ENCODE measurements at places on chromosomes 2 and 18.
A peak's percentile ranks its signal among the peaks of the same experiment; 100 is the strongest.

GRCh38 chr2:71827524-71827901 is 320.1 kb downstream of the CYP26B1 start:
- DNase-seq: no peak

DNA sequence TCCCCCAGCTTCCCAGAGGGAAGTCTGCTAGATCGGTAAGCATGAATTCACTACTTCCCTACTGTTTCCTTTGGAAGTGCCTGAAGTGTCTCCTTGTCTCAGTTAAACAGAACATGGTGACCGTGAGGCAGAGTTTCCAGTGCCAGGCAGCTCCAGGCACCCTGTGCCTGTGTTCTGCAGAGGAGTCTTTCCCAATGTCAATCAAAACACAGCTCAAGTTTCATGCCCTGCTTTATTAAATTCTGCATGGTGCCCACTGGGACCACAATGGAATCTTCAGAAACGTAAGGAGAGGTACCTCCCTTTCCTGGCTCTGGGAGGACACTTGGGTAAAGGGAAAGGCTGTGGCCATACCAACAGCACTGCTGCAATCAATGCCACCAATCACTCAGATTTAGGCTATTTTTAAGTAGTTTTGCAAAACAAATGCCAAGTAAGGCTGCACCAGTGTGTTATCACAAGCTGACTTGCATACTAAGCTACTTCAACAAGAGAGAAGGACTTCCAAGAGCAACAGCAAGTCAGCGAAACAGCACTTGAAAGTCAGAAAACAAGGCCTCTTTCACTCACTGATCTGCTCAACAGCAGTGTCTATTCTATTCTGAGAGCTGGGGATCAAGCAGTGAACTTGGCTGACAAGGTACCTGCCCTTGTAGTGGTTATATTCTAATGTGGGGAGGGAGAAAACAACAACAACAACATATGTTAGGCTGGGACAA is 14.9 kb downstream of the LPIN2 start:
- DNase-seq: no peak

- DNase-seq: peak; percentile 48
These were observed 40.4 kb downstream of the TMEM18 start for GRCh38 chr2:636641-637405.

- DNase-seq: no peak
These were observed 49.4 kb downstream of the PDE1A start for GRCh38 chr2:182377467-182377866.

DNA sequence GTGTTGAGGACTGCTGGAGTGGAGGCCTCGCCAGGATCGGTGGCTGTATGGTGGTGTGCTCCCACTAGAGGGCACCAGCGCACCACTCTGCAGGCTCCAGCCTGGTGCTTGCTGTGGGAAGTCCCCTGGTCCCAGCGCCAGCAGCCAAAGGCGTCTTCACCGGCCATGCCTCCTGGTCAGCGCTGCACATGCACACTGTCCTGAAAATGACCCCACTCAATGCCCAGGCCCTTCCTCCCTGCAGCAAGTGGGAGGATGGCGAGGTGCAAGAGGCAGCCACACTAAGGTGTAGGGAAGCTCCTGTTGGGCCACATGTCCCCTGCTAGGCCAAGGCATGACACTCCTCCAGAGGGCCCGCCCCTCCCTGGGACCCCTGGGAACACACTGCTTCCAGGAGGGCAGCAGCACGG is 136.5 kb downstream of the CTIF start:
- DNase-seq: peak; percentile 69

GRCh38 chr2:96146881-96147592 is 1.8 kb upstream of the DUSP2 start:
- DNase-seq: peak; percentile 29

GRCh38 chr2:157990173-157990572 is 111.5 kb upstream of the UPP2 start:
- DNase-seq: no peak

DNA sequence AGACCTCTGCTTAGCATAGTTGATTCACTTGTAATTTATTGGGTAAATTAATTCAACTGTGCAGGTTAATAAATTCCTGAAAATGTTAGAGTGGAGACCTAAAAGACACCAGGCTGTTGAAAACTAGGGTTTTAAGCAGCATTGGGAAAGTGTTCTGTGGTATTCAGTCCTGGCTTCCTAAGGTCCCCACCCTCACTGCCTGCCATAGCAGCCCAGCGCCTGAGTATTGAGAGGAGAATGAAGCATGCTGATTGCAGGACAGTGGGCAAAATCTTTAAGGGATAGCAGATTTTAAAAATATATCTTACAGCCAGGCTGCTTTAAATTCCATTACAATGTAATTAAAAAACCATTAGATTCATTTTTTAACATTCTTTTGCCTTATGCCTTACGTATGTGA is 20.6 kb downstream of the MEIS1 start:
- no peak for DNase-seq

GRCh38 chr2:21361384-21361783 is 237.6 kb downstream of the TDRD15 start:
- no peak for DNase-seq

DNA sequence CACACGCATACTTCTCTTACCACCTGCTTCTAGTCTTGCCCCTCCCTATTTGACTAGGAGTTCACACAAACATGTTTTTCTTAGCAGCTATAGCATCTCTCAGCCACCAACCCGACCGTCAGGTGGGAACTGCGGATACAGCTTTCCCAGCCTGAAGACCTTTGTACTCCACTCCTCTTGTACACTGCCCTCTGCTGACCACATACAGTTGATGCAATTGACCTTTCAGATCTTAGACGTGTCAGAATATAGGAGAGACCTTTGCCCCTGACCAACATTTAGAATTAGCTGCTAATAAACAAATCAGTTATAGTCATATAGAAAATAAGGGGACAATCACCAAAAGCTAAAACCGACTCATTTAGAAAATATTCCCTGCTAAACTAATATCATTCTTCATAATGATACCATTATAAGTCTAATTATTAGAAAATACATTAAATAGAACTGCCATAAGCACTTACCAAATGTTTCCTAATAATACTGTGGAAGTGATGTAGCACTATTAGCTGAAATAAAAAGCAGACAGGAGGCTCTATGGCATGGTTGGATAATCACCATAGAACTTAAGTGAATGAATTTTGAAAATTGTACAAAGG is 208.4 kb downstream of the RAD51AP2 start:
- DNase-seq: no peak

- DNase-seq: no peak
These were observed 11.3 kb downstream of the GFPT1 start for GRCh38 chr2:69375494-69376353.

- no peak for DNase-seq
These were observed 609.1 kb upstream of the SLC39A10 start for GRCh38 chr2:195047955-195048354.

DNA sequence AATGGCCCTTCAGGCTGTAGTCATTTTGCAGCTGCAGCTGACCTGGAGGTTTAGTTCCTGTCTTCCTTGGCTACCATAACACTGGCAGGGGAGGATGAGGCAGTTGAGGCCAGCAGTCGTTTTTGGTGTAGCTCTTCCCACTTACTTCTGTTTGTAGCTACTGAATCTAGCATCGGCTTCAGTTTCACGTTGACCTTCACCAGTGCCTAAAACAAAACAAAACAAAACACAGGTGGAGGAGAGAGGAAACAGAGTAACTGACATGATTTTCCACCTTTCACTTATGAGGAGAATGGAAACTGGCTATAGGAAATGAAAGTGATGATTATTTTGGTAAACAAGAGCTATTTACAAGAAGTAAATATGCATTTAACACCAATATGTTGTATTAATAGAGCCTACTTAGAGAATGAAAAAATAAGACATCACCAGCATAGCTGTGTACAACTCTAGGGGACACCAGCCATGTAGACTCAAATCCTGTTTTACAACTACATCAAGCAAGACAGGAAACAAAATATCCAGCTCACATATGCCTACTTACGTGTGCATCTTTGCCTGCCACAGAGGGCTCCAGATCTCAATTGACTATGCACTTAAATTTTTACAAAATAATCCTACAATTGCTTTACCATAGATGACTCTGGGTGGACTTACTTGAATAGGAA is 236.9 kb downstream of the AGPS start:
- DNase-seq: no peak

GRCh38 chr2:134815741-134816140 is 22.7 kb upstream of the ACMSD start:
- no peak for DNase-seq

DNA sequence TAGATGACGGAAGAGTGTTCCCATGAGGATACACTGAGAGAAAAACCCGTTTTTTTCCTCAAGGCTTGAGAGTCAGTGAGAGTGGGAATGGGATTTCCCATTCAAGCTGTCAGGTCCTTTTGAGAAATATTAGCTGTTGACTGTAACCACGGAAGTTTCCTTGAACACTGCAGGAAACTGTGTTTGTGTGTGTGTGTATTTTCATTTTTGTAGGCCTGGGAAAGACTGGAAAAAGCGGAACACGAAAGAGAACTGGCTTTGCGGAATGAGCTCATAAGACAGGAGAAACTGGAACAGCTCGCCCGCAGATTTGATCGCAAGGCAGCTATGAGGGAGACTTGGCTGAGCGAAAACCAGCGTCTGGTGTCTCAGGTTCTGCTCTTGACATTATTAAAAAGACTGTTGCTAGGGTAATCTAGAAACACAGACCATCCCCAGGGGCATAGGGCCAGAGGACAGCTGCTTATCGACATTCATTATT is 98.8 kb upstream of the EML6 start:
- no peak for DNase-seq

GRCh38 chr18:45335282-45336043 is 279.8 kb upstream of the SLC14A2 start:
- no peak for DNase-seq

DNA sequence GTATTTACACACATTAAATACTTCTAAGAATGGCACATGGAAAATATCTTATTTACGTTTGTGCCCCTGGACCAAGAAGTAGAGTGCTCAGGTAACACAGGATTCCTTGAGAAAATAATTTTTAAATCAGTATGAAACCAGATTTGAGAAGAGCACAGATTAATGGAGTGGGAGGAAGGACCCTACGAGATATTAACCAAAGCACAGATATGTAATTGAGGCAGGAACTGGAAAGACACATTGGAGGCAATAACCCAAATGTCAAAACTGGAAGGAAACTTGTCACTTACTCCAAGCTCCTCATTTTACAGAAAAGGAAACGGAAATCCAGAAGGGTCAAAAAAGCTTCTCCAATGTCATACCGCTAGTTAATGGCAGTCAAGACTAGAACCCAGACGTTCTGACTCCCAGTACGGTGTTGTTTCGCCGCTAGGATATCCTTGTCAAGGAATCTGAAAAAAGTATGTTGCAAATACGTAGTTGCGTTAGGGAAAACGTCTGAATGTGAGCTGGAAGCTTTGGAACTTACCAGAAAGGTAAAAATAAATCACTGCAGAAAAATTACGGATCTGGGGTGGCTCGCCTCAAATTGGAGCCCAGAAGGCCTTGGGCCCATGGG is 634 bp downstream of the MTIF2 start:
- DNase-seq: no peak

DNA sequence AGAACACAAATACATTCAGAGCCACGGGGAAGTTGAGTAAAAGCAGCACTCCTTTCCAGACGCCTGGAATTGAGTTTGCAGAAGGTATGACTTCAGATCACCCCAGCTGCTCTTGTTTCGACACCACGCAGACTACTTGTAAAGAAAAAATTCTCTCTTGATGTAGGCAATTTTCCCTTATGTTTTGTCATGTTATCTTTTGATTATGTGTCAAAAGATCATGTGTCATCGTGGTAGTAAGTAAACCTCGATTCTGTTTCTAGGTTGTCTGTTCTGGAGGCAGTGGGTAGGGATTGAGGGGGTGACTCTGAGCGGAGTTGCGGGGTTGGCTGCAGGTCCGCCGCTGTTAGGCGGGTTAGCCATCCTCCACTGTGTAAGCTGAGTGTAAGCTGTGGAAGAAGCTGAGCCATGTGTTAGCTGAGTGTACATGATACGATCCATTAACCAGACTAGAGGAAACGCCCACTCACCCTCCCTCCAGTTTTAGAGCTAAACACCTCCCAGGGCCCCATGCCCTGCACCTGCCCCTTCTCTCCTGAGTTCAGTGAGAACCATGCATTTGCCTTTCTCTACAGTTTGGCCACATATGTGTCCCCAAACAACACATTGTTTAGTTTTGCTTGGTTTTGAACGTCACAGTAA is 181.8 kb downstream of the SNTG2 start:
- DNase-seq: no peak

- no peak for DNase-seq
These were observed 169.5 kb upstream of the COPS8 start for GRCh38 chr2:236916181-236916580.

GRCh38 chr2:197138506-197138905 is 172.1 kb downstream of the ANKRD44 start:
- DNase-seq: no peak

GRCh38 chr18:57659460-57660102 is 37.9 kb upstream of the NARS1 start:
- DNase-seq: no peak

GRCh38 chr2:18940184-18940583 is 350.8 kb upstream of the NT5C1B start:
- no peak for DNase-seq

DNA sequence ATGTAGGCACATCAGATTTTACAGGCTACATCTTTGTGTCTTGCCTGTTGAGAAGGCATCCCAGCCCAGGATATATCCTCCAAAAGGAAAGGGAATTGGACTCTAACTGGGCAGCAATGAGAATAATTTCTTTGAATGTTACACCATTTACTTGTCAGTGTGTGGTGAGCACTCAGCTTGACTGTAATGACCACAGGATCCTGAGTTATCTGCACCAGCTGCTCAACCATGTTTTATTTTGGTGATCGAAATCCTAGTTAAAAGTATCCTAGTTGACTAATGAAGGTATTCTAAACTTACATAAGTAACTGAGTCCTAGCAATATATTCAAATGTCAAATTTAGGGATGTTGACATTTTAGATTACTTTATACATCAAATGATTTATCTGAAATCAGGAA is 123.0 kb downstream of the MYO3B start:
- no peak for DNase-seq

GRCh38 chr2:9388950-9389911 is 34.1 kb downstream of the ITGB1BP1 start:
- DNase-seq: no peak

GRCh38 chr2:119486886-119487285 is 37.4 kb downstream of the SCTR start:
- no peak for DNase-seq

GRCh38 chr2:79887747-79888374 is 375.0 kb downstream of the CTNNA2 start:
- peak; percentile 1 for DNase-seq

GRCh38 chr2:208608122-208608835 is 201.7 kb downstream of the PTH2R start:
- DNase-seq: no peak

GRCh38 chr2:126503476-126503875 is 152.5 kb upstream of the GYPC start:
- DNase-seq: no peak
